Smooth muscle cell of the brain vasculature (primary cell): ENCODE measurements at places on chromosomes 7 and 10.

DNA sequence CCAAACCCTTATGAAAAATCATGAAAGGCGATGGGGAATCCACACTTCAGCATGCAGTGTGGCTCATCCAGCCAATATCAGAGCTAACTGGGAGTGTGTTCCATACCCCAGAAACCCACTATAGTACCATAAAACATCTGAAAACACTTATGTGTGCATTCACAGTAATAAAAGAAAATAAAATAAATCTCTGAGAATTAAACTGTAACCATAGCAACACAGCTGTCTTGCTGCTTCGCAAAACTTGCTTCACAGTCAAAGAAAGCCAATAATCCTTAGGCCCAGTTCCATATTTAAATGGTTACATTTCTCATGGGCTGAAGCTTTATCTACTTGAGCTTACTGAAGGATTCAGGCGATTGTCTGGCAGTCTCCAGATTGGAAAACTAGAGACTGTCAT is 19.9 kb upstream of the POLR1F start:
- DNase-seq, result no peak

- no peak for DNase-seq
Measured at GRCh38 chr7:8390262-8390626, 43.2 kb upstream of the NXPH1 start.

DNA sequence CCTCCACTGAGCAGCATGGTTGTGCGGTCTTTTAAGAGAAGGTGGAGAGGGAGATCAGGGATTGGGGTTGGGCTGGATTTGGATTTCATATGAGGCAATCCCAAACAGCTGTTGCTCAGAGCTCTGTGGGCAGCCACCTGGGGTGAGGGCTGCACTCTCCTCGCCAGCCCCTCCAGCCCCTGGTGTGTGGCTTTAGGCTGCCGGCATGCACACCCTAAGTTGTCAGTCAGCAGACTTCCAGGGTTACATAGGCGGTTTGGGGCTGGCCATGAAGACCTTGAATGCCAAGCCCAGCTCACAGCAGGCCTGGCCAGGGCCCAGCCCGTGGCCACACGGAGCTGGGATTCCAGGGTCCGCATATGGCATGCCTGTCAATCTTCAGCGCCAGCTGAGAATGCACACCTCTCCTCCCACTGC is 54.8 kb downstream of the ZMIZ1 start:
- DNase-seq, result peak; percentile 50

- DNase-seq, result no peak
Measured at GRCh38 chr10:5443429-5443828, 31.1 kb downstream of the NET1 start.

- no peak for DNase-seq
Measured at GRCh38 chr7:121744877-121745276, 128.1 kb upstream of the PTPRZ1 start.

DNA sequence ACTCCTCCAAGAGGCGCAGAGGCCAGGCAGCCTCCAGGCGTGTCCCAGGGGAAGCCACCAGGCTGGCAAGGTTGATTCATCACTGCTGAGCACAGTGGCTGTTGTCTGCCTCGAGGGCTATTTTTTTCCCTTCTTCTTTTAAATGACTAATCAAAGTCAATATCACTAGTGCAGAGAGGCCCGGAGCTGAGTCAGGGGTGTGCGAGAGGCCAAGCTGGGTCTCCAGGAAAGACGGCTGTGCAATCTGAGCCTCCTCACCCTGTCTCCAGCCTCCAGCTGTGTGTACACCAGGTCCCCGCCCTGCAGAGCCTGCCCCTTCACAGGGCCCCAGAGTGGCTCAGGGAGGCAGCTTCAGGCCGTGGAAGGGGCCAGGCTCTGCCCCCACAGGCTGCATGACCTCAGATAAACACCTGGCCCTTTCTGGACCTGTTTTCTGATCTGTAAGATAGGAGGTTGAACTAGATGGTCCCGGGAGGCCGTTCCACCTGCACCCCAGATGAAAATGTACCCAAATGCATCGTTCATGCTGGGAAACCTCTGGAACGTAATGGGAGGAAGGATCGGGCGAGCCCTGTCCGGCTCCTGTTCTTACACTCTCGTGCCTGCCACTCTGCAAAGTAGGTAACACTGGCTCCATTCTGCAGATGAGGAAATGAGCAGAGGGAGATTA is 3.7 kb downstream of the STX1A start:
- peak; percentile 78 for DNase-seq

DNA sequence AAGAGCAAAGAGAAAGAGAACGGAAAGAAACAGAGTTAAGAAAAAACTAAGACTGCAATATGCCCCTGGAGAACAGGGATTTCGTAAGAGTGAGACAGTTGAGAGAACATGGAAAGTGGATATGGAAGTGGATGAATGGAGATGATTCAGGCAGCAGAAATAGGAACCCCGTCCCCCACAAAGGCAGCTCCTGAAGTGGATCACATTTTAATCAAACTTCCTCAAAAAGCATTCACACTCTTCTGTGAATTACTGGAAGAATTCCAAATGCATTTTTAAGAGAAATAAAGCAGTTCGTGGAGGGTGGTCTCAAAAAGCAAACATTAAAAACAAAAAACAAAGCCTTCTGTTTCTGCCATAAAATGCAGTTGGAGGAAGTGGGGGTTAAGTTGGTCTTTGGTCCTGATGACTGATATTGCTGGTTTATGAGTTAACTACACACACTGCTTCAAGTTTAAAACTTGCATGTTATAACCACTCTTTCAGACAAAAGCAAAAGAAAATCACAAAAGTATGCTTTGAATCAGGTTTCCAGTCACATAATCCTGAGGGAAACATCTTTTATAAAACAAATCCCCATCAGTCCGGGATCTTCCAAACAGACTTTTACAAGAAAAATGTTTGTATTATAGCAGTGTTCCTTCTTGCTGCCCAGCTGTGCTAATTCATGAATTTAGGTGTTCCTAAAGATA is 214.3 kb downstream of the FANK1 start:
- no peak for DNase-seq
